ENCODE measurements at places on chromosomes 2 and 18.

- no peak for DNase-seq
Observed at GRCh38 chr2:188609321-188610049, 317.8 kb downstream of the GULP1 start.

- no peak for DNase-seq
Observed at GRCh38 chr18:33264566-33264965, 176.0 kb downstream of the CCDC178 start.

DNA sequence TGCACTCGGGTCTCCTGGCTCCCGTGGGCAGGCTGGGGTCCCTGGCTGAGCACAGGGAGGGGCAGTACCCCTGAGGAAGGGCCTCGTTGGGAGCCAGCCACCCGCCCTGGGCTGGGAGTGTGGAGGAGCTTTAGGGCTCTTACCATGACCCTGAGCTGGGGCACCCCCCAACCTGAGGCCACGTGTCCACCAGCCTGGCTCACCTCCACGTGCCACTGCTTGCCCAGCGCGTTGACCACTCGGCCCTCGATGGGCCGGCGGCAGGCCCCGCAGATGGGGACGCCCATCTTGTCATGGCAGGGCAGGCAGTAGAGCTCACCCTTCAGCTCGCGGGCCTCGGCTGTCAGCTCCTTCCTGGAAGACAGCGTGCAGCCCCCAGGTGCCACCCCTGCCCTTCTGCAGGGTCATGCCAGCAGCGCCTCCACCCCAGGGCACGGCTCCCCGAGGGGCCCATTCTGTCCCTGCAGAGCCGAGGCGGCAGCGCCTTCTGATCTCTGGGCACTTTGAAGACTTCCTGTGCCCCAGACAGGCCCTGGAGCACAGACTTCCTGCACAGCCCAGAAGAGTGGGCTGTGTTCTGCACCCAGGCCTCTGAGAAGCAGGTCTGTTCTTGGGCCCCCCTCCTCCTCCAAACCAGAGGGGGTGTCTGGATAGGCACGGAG, 4.0 kb upstream of the GPR17 start:
- no peak for DNase-seq

- DNase-seq: no peak
Observed at GRCh38 chr2:220424561-220424960, 797.1 kb downstream of the SLC4A3 start.

- no peak for DNase-seq
Observed at GRCh38 chr2:167110345-167110744, 222.1 kb downstream of the XIRP2 start.

DNA sequence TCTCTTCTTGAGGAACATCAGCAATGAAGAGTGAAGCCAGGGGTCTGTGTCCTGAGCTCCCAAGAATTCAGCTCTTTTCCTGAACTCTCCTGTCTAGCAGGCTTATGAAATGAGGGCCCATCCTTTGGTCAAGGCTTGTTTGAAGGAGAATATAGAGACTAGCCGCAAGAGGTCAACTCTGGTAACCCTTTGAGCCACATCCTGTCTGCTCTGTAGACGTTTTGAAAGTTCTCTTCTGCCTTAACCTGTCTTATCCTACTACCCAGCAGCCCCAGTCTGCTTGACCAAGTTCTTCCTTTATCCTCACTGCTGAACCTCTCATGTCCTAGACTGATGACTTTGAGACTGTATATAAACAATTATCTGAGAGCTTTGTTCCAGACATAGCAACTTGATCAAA, 5.4 kb downstream of the SEMA4F start:
- DNase-seq: no peak

DNA sequence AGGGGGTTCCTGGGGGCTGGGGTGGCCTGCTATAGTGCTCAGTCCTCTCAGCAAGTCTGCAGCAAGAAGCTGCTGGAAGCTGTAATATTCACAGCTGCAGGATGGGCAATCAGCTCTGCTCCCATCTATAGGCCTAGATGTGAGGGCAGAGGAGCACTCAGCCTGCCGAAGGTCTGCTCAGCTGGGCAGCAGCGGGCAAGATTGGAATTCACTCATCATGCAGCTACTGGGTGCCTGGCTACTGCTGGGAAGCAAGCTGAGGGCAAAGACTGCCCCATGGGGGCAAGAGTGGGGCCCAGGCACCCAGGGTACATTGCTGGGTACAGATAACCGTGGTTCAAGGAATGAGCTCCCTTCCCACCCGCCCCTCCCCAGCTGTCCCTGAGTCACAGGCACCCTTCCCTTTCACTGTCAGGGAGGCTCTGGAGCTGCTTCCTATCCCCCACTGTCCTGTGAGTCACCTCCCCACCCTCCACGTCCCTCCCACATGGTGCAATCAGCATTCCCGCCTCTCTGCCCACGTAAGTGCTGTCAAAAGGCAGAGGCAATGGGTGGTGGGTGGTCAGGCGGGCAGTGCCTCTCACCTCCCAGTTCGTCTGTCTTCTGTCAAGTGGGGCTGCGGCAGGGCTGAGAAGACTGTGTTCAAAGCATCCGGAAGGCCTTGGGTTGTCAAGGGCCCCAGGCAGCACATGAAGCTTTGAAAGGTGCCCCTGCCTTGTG, 169.2 kb downstream of the TRIM43 start:
- DNase-seq: no peak

DNA sequence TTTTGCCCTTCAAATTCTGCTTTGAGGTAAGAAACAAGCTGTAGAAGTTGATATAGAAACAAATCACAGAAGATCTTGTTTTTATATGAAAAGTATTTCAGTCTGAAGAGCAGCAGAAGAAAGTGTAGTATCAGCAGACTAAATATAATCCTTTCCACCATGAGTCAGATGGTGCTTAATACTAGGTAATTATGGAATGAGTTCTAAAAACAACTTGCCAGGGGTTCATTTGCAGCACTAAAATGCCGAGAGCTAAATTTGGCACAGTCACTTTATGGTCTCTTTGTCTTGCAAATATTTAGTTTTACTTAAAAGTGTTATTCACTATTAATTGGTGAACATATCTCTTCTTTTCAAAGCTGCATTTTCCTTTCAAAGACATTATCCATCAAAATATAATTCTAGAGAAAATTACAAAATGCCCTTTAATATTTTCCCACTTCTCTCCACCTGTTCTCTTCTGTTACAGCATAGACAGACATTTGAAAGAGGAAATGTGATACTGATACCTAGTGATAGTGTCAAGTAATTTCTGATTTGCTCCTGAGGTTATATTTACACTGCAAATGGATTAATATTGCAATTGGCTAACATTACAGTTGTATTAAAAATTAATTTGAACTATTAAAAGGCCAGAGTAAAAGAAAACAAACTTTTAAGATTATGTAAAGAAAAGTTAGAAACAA, 5.3 kb downstream of the MYL1 start:
- DNase-seq: no peak

- no peak for DNase-seq
Observed at GRCh38 chr2:217795706-217796465, 206.9 kb downstream of the TNS1 start.

DNA sequence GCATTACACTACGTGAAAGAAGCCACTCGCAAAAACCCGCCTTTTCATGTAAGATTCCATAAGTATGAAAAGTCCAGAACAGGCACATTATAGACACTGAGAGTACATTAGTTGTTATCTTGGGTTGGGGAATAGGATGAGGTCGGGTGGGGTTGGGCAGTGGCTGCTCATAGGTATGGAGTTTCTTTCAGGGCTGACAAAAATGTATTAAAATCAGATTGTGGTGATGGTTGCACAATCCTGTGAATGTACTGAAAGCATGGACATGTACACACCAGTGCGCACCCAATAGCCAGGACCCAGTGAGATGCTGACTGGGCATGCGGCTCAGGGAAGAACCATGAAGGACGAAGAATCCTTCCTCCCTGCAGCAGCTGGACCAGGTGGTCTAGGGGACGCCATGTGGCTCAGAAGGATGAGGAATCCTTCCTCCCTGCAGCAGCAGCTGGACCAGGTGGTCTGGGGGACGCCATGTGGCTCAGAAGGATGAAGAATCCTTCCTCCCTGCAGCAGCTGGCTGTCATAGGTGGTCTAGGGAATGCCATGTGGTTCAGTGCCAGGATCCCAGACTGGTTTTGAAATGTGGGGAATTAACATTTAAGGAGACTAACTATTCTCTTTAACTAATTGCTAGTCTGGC, 50.1 kb downstream of the MBP start:
- no peak for DNase-seq

DNA sequence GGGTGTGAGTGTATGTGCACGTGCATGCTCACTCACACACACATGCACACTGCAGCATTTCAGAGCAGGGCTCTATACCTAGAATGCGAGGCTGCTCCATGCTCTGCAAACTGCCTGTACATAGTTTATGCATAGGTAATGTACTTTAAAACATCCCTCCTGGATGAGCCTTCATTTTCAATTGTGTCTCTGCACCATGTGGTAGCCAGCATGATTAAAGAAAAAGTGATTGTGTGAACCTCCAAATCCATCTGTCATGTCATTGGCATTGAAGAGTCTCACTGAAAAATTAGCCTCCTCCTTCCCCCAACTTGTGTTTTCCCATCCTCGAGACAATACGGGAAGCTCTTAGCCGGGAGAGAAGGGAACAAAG, 120.9 kb upstream of the SPATS2L start:
- DNase-seq: no peak

Data from activated T-cell treated with anti-CD3 and anti-CD28 coated beads for 4 hours (primary cell).